ENCODE measurements at places on chromosomes 6 and 20.

- peak; percentile 97 for DNase-seq
Measured at GRCh38 chr20:57212534-57213276, 53.7 kb downstream of the BMP7 start.

GRCh38 chr20:50837532-50838321 lies 42.9 kb downstream of the BCAS4 start:
- DNase-seq: peak; percentile 91

- no peak for DNase-seq
Measured at GRCh38 chr20:2851086-2851485, 10.5 kb downstream of the VPS16 start.

DNA sequence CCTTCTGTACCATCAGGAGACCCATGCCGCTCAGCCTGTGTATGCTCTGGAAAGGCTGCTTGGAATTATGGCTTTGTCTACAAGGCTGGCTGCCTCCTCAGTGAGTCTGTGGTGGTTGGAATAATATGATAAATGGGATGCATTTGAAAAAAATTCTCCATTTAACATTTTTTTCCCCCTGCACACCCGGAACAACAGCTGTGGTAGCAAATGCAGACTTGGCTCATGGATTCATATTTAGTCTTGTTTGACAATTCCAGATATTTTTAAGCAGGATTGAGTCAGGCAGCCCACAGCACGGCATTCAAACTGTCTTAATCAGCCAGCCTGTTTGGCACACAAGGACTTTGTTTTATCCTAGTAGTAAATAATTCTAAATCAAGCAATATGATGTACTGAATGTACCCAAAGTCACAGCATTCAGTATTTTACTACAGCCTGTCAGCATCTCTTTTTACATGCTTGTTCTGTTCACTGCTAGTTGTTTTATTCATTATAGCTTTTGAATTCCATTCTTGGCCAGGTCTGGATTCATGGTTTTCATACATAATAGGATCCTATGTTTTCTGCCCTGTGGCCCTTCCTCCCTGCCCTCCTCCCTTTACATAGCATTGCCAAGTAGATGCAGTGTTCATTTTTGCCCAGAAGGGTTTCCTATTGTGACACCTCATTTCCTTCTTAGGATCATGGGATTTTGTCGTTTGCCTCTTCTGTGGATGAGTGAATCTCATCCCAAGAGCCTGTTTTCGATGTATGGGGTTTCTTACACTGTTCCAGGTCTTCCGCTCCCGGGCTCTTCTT lies 68.1 kb downstream of the LRRC1 start:
- DNase-seq: peak; percentile 77

- DNase-seq: no peak
Measured at GRCh38 chr6:116888732-116889360, 11.8 kb downstream of the RFX6 start.

- DNase-seq: no peak
Measured at GRCh38 chr20:59680148-59680650, 75.9 kb downstream of the PHACTR3 start.

DNA sequence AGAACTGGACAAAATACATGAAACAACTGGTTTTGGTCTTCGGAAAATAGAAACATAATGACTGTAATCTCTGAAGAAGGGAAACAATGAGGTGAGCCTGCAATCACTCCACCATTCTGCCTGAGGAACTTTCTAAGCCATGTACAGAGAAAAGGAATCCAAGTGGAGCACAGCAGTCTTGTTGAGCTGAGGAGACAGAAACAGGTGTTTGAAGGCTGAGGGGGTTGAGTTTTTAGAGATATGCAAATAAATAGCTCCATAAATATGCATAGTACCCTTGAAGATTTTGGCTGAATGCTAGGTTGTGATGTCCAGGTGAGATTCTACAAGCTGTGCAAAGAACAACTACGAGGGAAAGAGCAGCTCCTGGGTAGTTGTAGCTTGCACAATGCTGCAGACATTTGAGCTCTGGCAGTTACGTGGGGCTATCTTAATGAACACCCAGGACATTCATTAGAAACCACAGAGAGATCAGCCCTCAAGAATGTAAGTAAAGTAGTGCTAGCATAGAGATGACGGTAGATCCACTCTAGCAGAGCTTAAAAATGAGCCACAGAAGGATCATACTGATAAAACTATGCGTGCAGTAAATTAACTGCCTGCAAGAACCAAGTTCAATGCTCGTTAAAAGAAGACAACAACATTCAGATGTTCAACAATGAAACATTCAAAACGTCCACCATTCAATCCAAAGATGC lies 24.3 kb downstream of the TUBB2B start:
- DNase-seq: peak; percentile 48

DNA sequence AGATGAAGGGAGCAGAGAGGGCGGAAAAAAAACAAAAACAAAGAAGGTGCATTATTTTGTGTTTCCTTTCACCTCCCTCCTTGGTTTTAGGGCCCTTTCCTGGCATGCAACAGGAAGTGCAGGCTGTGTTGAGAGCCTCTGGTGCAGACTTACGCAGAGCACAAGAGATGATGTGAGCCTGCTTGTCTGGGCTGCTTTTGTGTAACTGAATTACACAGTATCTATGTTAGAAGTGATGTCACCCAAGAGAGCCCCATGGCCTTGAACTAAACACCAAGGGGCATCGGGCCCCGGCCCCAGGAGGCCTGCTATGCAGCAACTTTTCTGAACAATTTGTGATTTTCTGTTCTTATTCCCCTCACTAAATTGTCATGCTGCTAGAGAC lies 25.5 kb downstream of the GNAS start:
- no peak for DNase-seq

GRCh38 chr6:101912311-101912710 lies 518.8 kb downstream of the GRIK2 start:
- DNase-seq: no peak

- DNase-seq: peak; percentile 60
Measured at GRCh38 chr20:31674895-31675827, 37.4 kb downstream of the COX4I2 start.

DNA sequence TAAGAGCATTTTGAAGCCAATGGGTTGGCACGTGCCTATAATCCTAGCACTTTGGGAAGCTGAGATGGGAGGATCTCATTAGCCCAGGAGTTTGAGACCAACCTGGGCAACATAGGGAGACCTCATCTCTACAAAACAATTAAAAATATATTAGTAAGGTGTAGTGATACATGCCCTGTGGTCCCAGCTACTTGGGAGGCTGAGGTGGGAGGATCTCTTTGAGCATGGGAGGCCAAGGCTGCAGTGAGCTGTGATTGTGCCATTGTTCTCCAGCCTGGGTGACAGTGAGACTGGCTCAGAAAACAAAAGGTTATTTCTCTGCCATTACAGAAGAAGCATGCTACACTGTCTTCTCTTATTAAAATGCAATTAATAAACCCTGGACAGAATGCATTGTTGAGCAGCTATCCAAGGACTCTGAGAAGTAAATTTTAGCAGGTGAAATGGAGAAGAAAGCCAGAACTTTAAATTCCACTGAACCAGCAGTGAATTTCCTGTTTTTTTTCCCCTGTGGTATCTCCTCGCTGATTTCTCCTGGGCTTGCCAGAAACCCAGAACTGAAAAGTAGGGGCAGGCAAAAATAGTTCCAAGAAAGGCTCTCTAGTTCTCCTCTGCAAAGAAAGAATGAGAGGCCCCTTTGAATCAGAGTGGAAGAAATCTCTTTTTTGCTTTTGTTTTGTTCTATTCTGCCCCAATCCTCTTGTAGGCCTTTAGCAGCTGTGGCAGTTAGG lies 8.4 kb downstream of the AMD1 start:
- DNase-seq: no peak

DNA sequence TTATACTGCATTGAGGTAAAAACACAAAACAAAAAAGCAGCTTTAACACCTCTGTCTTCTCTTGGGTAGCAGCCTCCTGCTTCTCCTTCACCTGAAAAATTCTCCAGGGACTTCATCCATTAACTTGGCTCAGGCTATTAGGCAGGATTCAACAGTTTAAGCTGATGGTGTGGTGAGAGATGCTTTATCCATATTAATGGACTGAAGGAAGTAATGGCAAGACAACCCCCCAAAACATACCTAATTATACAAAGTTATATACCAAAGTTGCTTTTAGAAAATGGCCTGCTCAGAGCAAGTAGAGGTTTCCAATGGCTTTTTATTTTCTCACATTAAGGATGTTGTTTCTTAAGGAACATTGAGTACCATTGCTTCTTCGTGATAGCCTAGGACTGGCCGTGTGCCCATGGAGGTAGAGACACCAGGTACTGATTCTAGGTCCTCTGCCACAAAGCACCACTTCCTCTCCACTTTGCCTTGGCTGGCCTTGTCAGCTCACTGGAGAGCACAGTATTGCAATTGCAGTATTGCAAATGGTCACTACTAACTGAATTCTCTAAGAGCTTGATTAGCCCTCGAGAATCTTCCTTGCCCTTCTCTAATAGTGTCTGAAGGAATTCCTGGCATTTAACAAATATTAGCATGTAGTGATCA lies 7.3 kb downstream of the EDN1 start:
- DNase-seq: no peak

- peak; percentile 54 for DNase-seq
Measured at GRCh38 chr6:21005816-21006570, 471.7 kb downstream of the CDKAL1 start.

GRCh38 chr20:16007164-16007563 lies 566.1 kb downstream of the KIF16B start:
- no peak for DNase-seq

GRCh38 chr6:152099446-152100182 lies 292.1 kb downstream of the ESR1 start:
- DNase-seq: no peak

GRCh38 chr20:43066125-43066524 lies 123.6 kb downstream of the PTPRT start:
- DNase-seq: no peak

DNA sequence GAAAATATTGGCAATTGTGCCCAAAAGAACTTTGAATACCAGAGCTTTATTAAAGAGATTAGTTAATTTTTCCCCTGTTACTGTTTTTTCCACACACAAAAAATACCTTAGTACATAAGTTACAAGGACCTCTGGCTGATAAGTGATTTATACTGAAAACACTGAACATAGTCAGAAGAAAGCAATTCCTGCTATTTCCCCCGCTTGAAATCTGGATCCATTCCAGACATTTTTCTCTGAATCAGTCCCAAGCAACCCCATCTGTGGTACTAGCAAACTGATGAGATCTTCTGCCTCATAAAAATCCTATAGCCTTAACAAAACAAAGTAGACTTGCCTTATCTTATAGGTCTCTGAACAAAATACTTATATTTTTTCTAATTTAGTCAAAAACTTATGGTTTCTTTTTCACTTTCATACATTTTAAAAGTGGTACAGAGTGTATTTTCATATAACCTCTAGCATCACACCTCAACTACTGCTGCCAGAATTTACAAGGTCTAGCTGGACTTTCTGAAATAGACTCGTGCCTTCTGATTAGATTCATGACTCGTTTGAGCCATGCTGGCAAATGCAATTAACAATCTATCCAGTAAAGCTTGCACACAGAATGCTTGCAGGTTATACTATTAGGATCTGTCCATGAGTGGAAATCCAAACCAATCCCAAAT lies 111.9 kb downstream of the TBX18 start:
- DNase-seq: peak; percentile 61

GRCh38 chr6:13229205-13230085 lies 98.9 kb downstream of the TBC1D7 start:
- no peak for DNase-seq

DNA sequence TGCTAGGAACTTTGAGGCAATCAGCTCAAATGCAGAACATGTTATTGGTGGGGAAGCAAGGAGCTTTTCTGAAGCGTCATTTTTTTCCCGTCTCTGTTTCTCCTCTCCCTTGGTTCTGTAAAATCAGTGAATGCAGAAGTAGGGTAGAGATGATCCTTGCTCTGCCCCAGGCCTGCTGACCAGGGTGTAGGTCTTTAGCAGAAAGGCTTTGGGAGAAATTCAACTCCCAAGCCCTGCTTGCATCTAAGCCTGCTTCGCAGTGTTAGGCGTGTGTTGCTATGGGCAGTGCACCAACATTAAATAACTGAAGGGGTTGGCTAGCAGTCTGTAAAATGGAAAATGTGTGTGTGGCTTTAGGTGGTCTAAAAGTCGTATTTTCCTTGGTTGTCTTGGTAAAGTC lies 45.9 kb downstream of the SASH1 start:
- DNase-seq: no peak

DNA sequence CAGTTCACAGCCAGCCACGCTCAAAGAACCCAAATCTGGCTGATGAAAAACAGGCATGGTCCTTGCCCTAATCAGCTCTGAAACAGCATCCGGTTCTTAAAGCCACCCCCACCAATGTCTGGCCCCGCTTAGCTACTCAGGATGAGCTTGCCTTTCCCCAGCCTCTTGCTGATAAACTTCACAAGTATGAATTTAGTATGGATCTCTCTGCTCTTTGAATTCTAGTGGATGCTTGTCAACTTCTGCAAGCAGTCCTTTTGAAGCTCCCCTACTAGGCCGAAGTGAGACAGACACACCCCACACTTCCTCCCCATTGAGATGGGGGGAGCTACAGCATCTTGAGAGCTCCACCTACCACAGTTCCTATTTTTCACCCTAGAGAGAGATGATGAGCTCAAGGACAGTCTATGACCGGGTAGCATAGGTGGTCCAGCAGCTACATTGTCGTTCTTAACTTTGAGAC lies 36.7 kb downstream of the EBF4 start:
- no peak for DNase-seq

- DNase-seq: no peak
Measured at GRCh38 chr20:4717816-4718570, 3.7 kb upstream of the PRND start.

- DNase-seq: no peak
Measured at GRCh38 chr20:16599257-16599656, 26.0 kb upstream of the KIF16B start.

- DNase-seq: peak; percentile 47
Measured at GRCh38 chr20:1263853-1264252, 2.2 kb upstream of the SNPH start.

DNA sequence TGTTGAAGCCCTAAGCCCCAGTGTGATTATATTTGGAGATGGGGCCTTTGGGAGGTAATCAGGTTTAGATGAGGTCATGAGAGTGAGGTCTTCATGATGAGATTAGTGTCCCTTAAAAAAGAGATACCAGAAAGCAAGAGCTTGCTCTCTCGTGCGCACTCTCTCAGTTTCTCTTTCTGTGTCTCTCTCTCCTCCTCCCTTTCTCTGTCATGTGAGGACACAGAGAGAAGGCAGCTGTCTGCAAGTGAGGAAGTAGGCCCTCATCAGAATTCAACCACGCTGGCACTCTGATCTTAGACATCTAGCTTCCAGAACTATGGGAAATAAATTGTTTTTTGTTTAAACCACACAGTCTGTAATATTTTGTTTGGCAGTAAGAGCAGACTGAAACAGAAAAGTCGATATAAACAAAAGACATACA lies 180.5 kb downstream of the IBTK start:
- no peak for DNase-seq

DNA sequence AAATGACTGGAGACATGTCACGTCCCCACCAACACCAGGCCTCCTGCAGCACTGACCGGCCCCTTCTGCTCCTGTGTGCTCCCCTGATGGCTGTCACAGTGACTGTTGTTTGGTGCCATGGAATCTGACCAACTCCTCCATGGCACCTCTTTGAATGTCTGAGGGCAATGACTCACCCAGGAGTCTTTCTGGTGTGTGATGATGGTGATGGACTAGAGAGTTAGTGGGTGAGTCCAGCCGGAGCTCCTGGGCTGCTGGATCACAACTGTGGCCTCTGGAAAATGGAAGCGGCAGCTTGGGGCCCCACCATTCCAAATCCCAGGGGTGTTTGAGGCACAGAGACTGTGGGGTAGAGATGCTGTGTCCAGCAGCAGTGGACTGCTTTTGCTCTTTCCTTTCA lies 133.3 kb downstream of the TFAP2C start:
- DNase-seq: no peak
